Astrocyte of the spinal cord (primary cell): ENCODE measurements at places on chromosomes 16 and 17.

- DNase-seq = no peak
Measured at GRCh38 chr17:73536700-73537605, 107.3 kb downstream of the SDK2 start.

- DNase-seq = no peak
Measured at GRCh38 chr17:14715561-14715960, 414.7 kb downstream of the HS3ST3B1 start.

DNA sequence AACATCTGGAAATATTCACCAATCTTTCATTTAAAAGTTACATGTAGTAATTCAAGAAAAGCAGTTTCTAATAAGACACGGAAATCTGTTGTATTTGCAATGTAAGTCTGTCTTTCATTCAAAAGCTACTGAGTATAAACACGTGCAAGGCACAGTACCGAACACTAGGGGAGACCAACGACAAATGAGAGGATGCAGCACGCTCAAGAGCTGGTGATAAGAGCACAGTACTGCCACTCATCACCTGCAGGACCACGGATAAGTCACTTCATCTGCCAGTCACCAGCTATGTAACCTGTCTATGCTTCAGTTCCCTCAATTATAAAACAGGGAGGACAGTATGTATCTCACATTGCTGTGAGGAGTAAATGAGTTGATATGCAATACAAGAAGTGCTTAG, 67.1 kb downstream of the CLEC18A start:
- DNase-seq = no peak

- no peak for DNase-seq
Measured at GRCh38 chr16:1458336-1458976, 14.1 kb upstream of the CCDC154 start.
